ENCODE measurements at places on chromosomes 2 and 18. TPM values are rescaled to one million over a fixed set of nuclear protein-coding genes. Genes with fewer than 3 reads are reported as not detected.

Gene CXCR1
- total RNA-seq: not detected

Gene CTAGE1
- total RNA-seq: not detected

Gene MC4R
- total RNA-seq: not detected

Gene AQP12A
- total RNA-seq: 105 TPM

Gene ATIC
- 38.6 TPM for total RNA-seq

Gene SPTBN1
- total RNA-seq: 80.8 TPM

Gene FOXD4L1
- 0.19 TPM for total RNA-seq

Gene ALPP
- total RNA-seq: not detected

Gene MREG
- total RNA-seq: 2.5 TPM

Gene C18orf54
- 0.28 TPM for total RNA-seq

Gene SNTG2
- 4.2 TPM for total RNA-seq

Gene TMBIM1
- 163 TPM for total RNA-seq

Gene EVX2
- total RNA-seq: not detected

Gene LIMS3
- 2.3 TPM for total RNA-seq

Gene PAX8
- 0.28 TPM for total RNA-seq

Gene KCNE4
- total RNA-seq: 25.2 TPM

Gene TEKT4
- total RNA-seq: not detected

Gene RELCH
- 13.1 TPM for total RNA-seq

GRCh38 chr2:186716899-186717298 is 23.0 kb downstream of the FAM171B start:
- DNase-seq: no peak

DNA sequence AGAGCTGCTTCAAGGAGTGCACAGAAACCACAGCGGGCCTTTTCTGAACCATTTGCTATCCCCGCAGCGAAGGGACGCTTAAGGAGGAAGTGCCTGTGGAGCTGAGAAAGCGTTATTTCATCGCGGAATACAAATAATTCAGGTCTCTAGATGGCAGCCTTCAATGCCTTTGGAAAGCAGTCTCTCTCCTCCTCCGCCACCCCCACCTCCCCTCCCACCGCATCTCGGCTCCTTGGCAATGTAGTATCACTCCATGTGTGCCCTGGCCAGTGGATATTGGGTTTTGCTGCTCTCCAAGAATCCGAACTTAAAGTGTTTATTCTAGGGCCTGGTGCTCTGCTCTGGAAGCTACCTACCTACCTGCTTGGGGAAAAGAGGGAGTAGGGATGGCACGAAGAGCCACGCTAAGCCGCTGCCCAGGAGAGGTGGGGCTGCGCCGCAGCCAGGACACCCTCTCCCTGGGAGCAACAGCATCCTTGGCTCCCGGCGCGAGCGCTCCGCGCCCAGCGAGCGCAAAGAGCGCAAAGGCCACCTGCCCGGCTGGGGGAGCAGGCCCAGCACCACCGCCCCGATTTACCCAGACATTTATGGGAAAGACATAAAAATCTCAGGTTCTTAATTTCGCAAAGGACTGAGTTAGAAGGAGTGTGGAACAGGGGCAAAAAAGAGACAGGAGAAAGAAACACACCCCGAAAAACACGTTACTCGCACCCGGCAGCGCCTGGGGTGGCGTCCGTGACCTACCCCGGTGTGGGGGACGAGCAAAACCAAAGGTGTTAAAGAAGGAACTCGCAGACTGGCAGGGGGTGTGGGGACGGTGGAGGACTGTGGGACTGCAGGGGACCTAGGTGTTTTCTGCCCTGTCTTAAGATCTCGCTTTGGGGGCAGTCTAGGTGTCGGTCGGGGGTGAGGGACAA is 1.0 kb downstream of the SPHKAP start:
- DNase-seq: no peak

- no peak for DNase-seq
Observed at GRCh38 chr2:218961229-218961628, 1.8 kb downstream of the CDK5R2 start.

DNA sequence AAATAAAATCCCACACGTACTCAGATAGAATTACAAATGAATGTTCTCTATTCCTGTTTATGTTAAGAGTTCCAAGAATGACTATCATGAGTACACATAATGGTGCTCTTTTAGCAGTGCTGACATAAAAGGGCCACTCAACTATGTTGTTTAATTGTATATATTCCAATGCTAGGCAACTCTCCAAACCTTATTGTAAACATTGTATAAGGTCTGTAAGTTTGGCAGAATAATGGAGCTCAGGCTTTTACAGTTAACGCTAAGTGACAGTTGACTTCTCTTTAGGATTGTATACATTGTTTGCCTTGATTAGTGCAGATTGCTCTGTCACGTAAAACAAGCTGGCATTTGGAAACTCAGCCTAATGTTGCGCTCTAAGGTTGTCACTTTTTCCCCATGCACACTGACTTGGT is 20.8 kb downstream of the RBMS1 start:
- DNase-seq: no peak

- DNase-seq: no peak
Observed at GRCh38 chr2:216059233-216059834, 22.3 kb downstream of the PECR start.

GRCh38 chr2:236345081-236345714 is 81.0 kb upstream of the ASB18 start:
- DNase-seq: no peak

GRCh38 chr18:77360315-77361190 is 110.9 kb downstream of the GALR1 start:
- DNase-seq: no peak

GRCh38 chr2:20496076-20496872 is 49.4 kb downstream of the RHOB start:
- no peak for DNase-seq

- DNase-seq: no peak
Observed at GRCh38 chr2:67684991-67685390, 287.9 kb downstream of the ETAA1 start.

DNA sequence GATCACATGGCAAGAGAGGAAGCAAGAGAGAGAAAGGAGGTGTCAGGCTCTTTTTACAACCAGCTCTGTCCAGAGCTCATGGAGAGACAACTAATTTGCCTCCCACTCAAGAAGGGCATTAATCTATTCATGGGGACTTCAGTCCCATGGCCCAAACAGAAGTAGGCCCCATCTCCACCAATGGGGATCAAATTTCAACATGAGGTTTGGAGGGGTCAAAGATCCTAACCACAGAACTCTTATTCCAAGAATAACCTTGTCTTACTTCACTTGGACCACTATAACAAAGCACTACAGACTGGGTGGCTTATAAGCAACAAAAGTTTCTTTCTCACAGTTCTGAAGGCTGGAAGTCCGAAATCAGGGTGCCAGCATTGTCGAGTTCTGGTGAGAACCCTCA is 31.8 kb downstream of the GRB14 start:
- no peak for DNase-seq

DNA sequence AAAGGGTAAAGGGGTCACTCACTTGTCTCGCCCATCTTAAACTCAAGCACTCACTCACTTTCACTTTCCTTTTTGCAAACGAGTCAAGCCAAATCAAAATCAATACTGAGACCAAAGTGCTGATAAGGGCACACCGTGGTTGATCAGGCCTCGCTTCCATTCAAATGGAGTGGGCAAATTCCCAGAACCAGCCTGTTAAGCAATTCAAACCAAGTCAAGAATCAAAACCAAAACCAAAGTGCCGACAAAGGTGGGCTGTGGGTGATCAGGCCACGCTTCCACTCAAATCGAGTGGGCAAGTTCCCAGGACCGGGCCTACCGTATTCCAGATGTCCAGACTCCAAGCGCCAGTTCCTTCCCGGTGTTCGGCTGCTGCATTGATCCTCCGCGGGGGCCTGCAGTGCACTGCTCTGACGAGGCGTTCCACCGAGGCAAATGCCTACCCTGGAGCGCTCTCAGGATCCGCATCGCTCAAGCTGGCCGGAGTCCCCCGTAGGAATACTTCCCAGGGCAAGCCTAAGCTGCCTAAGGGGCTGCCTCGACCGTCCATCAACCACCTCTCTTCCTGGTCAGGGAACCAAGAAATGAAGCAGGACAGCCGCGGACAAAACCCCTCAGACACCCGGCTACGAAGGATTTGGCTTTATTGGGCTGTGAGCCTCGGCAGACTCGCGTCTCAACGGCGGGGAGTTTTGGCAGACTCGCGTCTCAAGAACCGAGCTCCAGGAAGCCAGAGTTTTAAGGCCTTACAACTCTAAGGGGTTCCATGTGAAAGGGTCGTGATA is 89.9 kb upstream of the SLC1A4 start:
- no peak for DNase-seq

DNA sequence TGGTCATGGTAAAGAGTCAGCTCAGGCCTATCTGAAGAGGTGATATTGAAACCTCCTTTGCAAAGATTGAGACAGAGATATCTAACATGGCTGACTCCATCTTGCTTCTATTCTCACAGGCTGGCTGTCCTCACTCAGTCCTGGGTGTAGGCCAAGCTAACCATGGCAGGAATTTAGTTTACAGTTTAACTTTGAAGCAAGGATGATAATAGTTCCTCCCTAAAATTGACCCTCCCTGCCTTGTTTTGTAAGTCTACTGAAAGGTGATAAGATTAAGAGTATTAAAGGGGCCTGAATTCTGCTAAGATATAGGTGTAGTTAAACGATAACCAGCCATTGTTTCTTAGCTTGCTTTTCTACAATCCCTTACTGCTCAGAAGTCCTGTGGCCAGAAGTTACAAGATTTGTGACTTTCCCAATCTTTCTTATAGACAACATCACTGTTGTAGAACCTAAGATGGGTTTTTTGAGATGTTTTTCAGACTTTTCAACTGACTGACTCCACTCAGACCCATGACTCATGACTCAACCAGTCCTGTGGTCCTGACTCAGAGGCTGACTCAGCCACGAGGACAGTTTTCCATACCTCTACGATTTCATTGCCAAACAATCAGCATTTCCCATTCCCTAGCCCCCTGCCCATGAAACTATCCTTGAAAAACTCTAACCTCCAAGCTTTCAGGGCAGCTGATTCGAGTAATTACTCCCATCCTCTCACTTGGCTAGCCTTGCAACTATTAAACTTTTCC is 195.7 kb upstream of the SESTD1 start:
- DNase-seq: no peak

GRCh38 chr2:124335058-124335457 is 310.0 kb downstream of the CNTNAP5 start:
- DNase-seq: no peak

DNA sequence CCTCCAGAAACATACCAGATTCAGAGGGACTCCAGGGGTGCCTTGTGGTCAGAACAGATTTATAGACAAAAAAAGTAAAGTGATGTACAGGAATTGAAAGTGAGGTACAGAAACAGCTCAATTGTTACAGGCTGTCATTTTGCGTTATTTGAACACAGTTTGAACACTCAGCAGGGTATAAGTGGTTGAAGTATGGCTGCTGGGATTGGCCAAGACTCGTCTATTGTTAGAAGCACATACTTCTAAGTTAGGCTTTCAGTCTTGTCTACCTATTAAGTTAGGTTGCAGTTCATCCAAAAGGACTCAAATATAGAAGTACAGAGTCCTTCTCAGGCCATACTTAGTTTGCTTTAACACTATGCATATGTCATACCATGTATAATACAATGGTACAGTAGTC is 21.0 kb upstream of the GRB14 start:
- no peak for DNase-seq

GRCh38 chr2:62339413-62339812 is 143.5 kb downstream of the B3GNT2 start:
- no peak for DNase-seq

DNA sequence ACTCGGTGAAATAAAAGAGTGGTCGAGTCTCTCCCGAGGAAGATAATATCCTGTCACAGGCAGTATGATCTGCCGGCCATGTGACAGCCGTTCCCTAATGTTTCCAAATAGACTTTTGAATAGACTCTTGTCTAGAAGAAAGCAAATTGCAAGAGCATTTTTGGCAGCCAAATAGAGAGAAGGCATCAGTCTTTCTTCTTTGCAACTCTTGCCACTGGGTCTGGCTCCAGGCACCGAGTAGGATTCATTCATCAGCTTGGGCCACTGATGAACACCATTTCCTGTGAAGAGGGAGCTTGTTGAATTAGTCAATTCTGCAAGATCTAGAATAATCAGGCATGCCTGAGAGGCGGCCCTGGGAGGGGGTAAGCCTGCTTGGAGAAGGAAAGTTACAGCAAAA is 165.6 kb downstream of the KLHL29 start:
- DNase-seq: no peak

- no peak for DNase-seq
Observed at GRCh38 chr2:82596581-82596980, 1862.5 kb downstream of the SUCLG1 start.

GRCh38 chr2:236782938-236783337 is 213.3 kb downstream of the ACKR3 start:
- DNase-seq: no peak

- DNase-seq: no peak
Observed at GRCh38 chr2:238593678-238594077, 167.0 kb downstream of the ASB1 start.

DNA sequence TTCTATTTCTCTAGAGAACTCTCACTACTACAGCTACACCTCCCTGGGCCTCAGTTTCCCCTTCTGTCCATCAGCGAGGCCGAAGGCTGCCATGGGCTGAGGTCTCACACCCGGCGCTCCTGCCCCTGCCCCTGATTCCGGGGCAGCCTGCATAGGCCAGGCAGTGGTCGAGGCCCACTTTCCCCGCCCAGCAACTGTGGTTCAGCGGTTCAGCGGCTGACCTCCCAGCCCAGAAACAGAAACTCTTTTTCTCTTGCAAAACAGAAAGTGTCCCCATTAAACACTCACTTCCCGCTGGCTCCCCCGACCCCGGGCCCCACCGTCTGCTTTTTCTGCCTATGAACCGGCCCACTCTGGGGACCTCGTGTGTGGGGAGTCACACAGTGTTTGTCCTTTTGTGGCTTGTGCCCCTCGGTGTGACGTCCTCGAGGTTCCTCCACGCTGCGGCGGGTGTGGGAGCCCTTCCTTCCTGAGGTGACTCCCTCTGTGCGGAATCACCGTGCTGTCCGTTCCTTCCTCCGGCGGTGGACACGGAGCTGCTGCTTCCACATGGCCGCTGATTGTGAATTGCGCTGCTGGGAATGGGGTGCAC is 16.0 kb downstream of the PDCD1 start:
- DNase-seq: peak; percentile 65

GRCh38 chr2:47728551-47728950 is 54.4 kb upstream of the MSH6 start:
- no peak for DNase-seq

GRCh38 chr2:145753041-145753608 is 1233.2 kb upstream of the ZEB2 start:
- DNase-seq: no peak

- DNase-seq: no peak
Observed at GRCh38 chr2:184610891-184611290, 12.6 kb downstream of the ZNF804A start.

- DNase-seq: no peak
Observed at GRCh38 chr2:20440001-20440560, 6.8 kb upstream of the RHOB start.

DNA sequence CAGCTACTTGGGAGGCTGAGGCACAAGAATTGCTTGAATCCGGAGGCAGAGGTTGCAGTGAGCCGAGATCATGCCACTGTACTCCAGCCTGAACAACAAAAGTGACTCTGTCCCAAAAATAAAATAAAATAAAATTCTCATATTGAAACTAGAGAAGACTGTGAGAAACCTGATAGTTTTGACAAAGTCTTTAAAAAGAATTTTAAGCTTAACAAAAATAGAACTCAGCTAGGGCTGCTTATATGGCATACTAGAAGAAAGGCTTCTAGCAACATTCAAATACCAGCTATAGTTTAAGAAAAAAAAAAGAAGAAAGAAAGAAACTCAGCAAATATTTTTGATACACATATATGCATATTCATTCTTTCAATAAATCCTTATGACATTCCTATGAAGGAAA is 13.6 kb downstream of the HADHA start:
- DNase-seq: no peak

All from pancreas (tissue), 10 donors.